ENCODE measurements at places on chromosomes 5 and 9.

GRCh38 chr5:137822158-137822764 lies 45.4 kb upstream of the MYOT start:
- no peak for DNase-seq

DNA sequence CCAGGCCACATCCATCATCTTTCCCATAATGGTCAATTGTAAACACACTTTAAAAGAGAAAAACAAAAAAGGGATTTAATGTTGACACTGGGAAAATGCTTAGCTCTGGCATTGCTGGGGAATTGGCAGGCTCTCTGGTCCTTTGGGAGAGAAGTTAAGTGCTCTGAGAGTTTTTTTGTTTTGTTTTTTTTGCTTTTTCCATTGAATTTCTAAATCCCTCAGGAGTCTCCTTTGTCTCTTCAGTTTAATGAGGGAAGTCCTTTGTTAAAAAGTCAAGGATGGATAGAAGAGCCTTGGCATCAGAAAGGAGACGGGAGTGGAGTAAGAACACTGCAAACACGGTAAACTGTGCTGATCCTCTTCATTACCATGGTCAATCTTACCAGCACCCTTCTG lies 7.1 kb upstream of the HAND1 start:
- no peak for DNase-seq

GRCh38 chr5:173123416-173123815 lies 20.9 kb upstream of the BNIP1 start:
- no peak for DNase-seq

DNA sequence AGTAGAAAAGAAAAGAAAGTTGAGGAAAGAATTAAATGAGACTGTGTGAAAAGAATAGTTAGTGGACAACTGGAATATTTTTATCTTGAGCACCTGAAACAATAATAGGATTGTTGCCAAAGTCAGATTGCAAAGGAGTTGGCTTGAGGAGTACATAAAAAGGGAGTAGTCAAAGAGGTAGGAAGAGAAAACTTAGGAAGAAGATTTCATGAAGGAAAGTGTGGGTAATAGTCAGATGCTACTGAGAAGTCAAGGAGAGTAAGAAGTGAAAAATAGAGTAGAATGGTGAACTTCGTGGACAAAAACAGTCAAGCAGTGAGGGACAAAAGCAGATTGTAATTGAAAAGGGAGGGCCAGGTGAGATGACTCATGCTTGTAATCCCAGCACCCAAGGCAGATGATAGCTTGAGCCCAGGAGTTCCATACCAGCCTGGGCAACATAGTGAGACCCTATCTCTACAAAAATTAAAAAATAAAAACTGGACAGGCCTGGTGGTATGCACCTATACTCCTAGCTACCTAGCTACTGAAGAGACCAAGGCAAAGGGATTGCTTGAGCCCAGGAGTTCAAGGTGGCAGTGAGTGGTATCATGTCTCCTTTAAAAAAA lies 178.9 kb downstream of the NIPBL start:
- DNase-seq = no peak

- DNase-seq = no peak
These were observed 62.0 kb downstream of the TMC1 start for GRCh38 chr9:72583370-72583769.

DNA sequence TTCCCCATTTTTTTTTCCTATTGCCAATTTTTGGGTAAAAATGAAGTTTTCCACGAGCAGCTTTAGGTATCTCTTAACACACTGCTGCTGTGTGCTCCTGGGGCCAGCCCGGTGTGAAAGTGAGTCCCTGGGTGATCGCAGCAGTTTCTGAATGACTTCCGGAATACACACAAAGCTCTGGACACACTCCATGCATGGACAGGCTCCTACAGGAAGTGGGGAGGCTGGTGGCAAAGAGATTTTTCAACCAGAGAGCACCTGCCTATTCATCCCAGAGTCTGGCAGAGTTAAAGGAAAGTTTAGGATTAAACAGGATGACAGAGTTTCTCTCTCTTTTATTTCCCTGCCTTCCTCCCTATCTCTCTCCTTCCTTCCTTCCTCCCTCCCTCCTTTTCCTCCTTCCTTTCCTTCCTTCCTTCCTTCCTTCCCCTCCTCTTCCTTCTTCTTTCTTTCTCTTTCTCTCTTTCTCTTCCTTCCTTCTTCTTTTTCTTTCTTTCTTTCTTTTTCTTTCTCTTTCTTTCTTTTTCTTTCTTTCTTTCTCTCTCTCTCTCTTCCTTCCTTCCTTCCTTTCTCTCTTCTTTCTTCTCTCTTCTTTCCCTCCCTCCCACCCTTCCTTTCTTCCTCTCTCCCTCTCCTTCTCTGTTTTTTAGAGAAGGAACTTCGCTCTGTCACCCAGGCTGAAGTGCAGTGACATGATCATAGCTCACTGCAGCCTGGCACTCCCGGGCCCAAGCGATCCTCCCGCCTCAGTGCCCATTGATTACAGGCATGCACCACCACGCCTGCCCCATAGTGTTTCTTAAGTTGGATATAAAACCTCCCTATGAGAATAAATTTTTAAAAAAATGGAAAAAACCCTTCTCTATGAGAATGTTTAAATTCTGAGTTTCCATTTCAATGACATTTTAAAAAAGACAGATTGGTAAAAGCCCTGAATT lies 38.7 kb upstream of the UBTD2 start:
- no peak for DNase-seq

GRCh38 chr5:156540491-156540890 lies 213.5 kb downstream of the SGCD start:
- no peak for DNase-seq

DNA sequence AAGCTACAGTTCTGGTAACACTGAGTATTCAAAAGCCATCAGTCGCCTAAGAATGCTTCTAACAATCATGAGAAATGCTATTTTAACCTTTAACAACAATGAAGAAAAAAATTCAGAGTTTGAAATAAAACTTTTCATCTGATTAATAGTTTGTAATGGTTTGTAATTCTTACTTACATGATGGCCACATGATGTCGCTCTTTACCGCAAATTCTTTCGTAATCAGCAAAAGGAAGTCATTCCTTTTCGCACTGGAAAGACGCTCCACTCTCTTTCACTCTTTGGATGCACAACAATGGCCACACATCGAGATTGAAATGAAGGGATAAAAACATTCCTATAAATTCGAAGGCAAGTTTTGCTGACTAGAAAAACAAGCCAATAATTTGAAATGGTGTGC lies at the start of gene PCDHA7:
Gene PCDHA7 (plus strand): TSS at position 277 of the 400 bp plus-strand sequence. CDS start 115 bp downstream, at position 392.
- DNase-seq = no peak
